ENCODE measurements at places on chromosomes 13 and 19.
A peak's percentile ranks its signal among the peaks of the same experiment; 100 is the strongest.

DNA sequence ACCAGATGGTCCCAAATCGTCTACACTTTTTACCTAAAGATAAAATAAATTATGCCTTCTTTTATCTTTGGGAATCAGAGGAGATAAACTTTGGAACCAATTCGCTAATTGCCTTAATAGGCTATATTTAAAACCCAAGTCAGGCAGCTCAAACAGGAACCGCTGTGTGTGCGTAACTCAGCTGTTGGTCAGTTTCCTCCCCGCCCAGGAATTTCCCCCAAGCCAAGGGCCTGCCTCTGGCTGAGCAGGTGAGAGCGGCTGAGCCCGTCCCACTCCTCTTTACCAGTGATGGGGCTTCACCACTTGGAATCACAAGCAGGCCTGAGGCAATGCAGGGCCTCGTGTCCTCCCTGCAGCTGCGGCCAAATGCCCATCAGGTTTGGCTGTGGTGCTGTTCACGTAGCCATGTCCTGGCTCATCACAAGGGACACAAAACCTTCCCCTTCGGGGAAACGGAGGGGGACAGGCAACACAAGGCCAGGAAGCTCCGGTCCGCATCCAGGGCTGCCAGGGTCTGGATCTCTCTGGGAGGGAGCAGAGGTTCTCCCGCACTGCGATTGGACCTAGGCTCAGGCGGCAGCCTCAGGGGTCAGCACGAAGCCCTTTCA lies 503 bp upstream of the SLC7A9 start:
- no peaks in the 10 kb centered on the region for H3K36me3 ChIP-seq
- no peak overlapping the region for H3K27ac ChIP-seq
- H3K27me3 ChIP-seq: no peaks in the 10 kb centered on the region
- no peaks in the 10 kb centered on the region for H3K4me1 ChIP-seq
- no peak for DNase-seq
- no peak overlapping the region for H3K4me3 ChIP-seq

- no peak for DNase-seq
- H3K4me3 ChIP-seq: no peak overlapping the region
- H3K27ac ChIP-seq: no peak overlapping the region
- no peaks in the 10 kb centered on the region for H3K27me3 ChIP-seq
- no peaks in the 10 kb centered on the region for H3K36me3 ChIP-seq
- H3K4me1 ChIP-seq: peaks cover 17% of the 10 kb centered on the region
These were observed 49.4 kb upstream of the ALOX5AP start for GRCh38 chr13:30685987-30686386.

GRCh38 chr13:48806522-48806921 lies 152.8 kb downstream of the CYSLTR2 start:
- peaks cover 11% of the 10 kb centered on the region for H3K27me3 ChIP-seq
- H3K27ac ChIP-seq: no peak overlapping the region
- H3K36me3 ChIP-seq: peaks cover 2% of the 10 kb centered on the region
- no peaks in the 10 kb centered on the region for H3K4me1 ChIP-seq

GRCh38 chr19:15332311-15332996 lies at the start of gene BRD4:
TSS of gene BRD4 (minus strand) at chr19:15332539. CDS start at chr19:15273099, 59,440 bp downstream.
- peak within 1 kb of the TSS; percentile 98 for H3K4me3 ChIP-seq
- H3K36me3 ChIP-seq: peaks cover 6% of the 10 kb centered on the region
- peak; percentile 77 for DNase-seq
- H3K27me3 ChIP-seq: no peaks in the 10 kb centered on the region
- peaks cover 26% of the 10 kb centered on the region for H3K4me1 ChIP-seq
- H3K27ac ChIP-seq: peak within 1 kb of the TSS; percentile 99

DNA sequence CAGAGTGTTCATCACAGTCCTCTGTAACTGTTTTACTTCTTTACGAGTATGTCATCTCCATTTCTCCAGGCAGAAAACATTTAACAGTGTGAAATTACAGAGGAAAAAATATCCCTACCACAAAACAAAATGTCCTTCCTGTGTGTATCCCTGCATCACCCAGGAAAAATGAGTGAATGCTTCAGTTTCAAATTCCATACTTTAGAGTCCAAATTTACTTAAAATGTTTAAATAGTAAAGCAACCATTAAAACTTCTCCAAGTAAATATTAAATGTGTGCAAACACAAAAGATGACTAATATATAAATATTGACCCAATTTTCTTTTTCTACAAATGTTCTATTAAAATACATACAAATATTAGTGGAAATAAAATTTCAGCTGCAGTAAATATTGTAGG lies 1016.6 kb upstream of the PCDH20 start:
- H3K36me3 ChIP-seq: no peaks in the 10 kb centered on the region
- no peak overlapping the region for H3K27ac ChIP-seq
- no peak overlapping the region for H3K4me3 ChIP-seq
- H3K4me1 ChIP-seq: no peaks in the 10 kb centered on the region
- no peaks in the 10 kb centered on the region for H3K27me3 ChIP-seq

GRCh38 chr19:43224855-43225253 lies 19.4 kb upstream of the PSG4 start:
- H3K27me3 ChIP-seq: no peaks in the 10 kb centered on the region
- no peak overlapping the region for H3K27ac ChIP-seq
- no peaks in the 10 kb centered on the region for H3K4me1 ChIP-seq
- H3K4me3 ChIP-seq: no peak overlapping the region
- H3K36me3 ChIP-seq: no peaks in the 10 kb centered on the region

DNA sequence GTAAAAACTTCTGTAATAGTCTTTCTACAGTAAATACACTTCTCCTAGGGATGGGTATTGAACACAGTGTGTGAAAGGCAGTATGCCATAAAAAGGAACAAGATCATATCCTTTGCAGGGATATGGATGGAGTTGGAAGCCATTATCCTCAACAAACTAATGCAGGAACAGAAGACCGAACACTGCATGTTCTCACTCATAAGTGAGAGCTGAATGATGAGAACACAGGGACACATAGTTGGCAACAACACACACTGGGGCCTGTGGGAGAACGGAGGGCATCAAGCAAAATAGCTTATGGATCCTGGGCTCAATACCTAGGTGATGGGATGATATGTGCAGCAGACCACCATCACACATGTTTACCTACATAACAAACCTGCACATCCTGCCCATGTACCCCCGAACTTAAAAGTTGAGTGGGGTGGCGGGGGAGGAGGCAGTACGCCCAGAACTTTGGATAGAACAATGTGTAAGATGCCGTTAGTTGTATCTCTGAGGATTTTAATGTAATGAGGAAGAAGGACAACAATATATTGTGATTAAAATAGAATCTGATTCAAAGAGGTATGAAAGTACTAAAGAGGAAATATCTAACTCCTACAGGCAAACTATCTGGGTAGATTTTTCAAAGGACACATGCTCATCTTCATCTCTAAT lies 183.2 kb downstream of the NDFIP2 start:
- no peaks in the 10 kb centered on the region for H3K4me1 ChIP-seq
- no peaks in the 10 kb centered on the region for H3K36me3 ChIP-seq
- H3K4me3 ChIP-seq: no peak overlapping the region
- H3K27ac ChIP-seq: no peak overlapping the region
- DNase-seq: no peak

DNA sequence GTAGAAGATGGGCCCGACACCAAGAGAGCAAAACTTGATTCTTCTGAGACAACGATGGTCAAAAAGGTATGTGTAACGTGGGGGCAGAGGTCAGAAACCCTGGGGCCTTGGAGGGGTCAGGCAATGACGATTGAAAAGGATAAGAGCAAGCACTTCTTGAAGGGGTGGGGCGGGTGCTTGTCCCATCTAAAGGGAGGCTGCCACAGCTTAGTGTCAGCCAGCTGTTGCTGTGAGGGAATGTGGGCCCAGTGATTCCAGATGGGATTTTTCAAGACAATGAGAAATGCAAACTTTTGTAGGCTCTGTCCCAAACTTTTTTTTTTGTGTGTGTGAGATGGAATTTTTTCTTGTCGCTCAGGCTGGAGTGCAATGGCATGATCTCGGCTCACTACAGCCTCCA lies 24.5 kb downstream of the SAE1 start:
- H3K36me3 ChIP-seq: peaks cover 30% of the 10 kb centered on the region
- H3K27ac ChIP-seq: no peak overlapping the region

DNA sequence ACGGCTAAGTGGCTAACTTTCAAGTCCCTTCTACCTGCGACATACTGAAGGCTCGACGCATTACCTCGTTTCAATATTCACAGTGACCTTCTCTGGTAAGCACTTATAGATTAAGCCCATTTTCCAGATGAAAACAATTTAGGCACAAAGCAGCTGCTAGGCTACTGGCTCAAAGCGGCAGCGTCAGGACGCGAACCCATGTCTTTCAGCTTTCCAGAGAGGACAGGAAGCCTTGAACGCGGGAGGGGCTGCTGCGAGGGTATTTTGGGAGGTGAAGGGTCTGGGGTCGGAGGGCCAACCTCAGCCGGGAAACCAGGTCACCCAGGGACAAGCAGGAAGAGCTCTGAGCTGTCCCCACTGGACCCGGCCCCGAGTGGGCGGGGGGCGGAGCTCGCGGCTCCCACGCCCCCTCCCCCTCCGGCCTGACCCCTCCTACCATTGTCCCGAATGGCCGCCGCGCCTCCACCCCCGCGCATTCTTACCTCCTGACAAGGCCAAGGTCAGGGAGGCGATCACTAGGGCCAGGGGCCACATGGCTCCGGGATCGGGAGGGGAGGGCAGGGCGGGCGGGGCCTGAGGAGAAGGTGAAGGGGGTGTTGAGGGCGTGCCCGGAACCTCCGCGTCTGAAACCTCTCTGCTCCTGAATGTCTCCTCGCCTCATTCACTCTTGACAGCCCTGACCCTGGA lies at the start of gene KLK13:
TSS of gene KLK13 (minus strand) at position 559 of the 687 bp plus-strand sequence. CDS start at position 534, 25 bp downstream.
- no peak for DNase-seq
- no peak within 1 kb of the TSS for H3K4me3 ChIP-seq
- H3K4me1 ChIP-seq: peaks cover 4% of the 10 kb centered on the region

- no peaks in the 10 kb centered on the region for H3K27me3 ChIP-seq
- H3K4me1 ChIP-seq: peaks cover 40% of the 10 kb centered on the region
- peak overlapping the region; percentile 99 for H3K4me3 ChIP-seq
- H3K36me3 ChIP-seq: no peaks in the 10 kb centered on the region
- peak overlapping the region; percentile 96 for H3K27ac ChIP-seq
- DNase-seq: no peak
These were observed 800 bp downstream of the ETFB start for GRCh38 chr19:51365211-51365964.

DNA sequence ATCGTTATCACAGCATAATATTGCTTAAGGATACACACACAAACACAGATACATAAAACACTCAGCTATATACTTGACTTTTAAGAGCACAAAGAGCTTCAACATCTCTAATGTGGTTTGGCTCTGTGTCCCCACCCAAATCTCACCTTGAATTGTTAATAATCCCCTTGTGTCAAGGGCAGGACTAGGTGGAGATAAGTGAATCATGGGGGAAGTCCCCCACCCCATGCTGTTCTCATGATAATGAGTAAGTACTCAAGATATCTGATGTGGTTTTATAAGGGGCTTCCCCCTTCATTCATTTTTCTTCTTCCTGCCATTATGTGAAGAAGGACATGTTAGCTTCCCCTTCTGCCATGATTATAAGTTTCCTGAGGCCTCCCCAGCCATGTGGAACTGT lies 481.4 kb downstream of the PCDH9 start:
- H3K4me1 ChIP-seq: peaks cover 2% of the 10 kb centered on the region
- no peaks in the 10 kb centered on the region for H3K36me3 ChIP-seq
- H3K27ac ChIP-seq: no peak overlapping the region
- H3K4me3 ChIP-seq: no peak overlapping the region
- no peaks in the 10 kb centered on the region for H3K27me3 ChIP-seq

DNA sequence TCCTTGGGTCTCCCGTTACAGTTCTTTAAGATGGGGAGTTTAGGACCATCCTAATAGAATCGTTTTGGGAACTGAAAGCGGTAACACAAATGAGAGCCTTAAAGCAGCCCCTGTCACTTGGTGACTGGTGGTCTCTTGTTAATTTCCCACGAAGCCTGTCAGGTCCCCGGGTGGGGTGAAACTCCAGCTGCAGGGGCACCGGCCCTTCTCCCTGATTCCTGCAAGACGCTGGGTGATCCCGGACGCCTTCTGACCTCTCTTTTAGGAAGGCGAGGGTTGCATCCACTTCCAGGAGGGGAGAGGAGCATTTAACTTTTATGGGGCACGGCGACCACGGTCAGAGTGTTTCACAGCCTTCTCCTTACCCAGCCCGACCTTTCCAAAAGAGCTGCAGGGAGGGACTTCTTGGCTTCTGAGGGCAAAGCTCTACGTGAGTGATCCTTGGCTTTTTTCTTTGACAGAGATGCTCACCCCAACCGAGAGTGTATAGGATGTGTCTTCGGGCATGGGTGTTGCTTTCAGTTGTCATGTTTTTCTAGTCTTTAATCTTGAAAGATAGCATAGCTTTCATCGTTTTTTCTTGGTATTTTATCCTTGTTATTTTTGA lies 688 bp downstream of the ZNF225 start:
- no peaks in the 10 kb centered on the region for H3K27me3 ChIP-seq
- peaks cover 24% of the 10 kb centered on the region for H3K36me3 ChIP-seq
- H3K4me1 ChIP-seq: peaks cover 17% of the 10 kb centered on the region
- H3K4me3 ChIP-seq: peak overlapping the region; percentile 98

DNA sequence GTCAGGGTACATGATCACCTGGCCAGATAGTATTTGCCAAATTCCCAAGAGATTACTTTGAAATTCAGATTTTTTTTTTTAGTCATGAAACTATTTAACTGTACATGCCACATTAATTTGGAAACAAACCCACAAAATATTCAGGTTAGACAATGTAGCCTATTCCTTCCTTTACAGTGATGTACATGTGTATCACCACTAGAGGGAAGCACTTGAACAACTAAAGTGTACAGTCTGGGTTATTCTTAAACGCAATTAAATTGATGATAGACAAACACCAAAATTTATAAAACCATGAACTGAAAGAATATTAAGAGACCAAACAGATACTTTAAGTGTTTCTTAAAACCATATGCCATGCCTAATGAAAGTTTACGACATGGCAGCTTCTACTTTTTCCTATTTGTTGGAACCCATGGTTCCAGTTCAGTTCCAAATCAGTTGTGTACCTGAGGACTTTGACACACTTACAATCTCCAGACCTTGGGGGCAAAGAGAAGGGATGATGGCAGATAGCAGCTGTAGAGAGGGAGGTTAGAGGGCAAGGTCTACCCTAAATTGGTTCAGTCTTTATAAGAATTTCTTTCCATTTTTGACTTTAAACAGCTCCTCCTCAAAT lies 52.8 kb downstream of the TNFSF13B start:
- peak; percentile 21 for DNase-seq
- H3K27me3 ChIP-seq: peaks cover 4% of the 10 kb centered on the region
- peaks cover 7% of the 10 kb centered on the region for H3K4me1 ChIP-seq
- H3K4me3 ChIP-seq: no peak overlapping the region
- H3K27ac ChIP-seq: no peak overlapping the region

Measured in memory B cell (primary cell).